ENCODE measurements at places on chromosomes 6 and 20.
A peak's percentile ranks its signal among the peaks of the same experiment; 100 is the strongest.

- DNase-seq, result peak; percentile 4
Measured at GRCh38 chr20:34190679-34191090, 50.5 kb upstream of the ASIP start.

DNA sequence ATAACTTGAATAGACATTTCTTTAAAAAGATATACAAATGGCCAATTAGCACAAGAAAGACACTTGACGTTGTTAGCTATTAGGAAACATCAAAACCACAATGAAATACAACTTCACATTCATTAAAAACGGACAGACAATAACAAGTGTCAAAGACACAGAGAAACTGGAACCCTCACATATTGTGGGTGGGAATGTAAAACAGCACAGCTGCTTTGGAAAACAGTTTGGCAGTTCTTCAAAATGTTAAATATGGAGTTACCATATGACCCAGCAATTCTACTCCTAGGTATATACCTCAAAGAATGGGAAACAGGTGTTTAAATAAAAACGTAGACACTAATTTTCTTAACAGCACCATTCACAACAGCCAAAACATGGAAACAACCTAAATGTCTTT lies 100.5 kb upstream of the SLC22A23 start:
- no peak for DNase-seq

DNA sequence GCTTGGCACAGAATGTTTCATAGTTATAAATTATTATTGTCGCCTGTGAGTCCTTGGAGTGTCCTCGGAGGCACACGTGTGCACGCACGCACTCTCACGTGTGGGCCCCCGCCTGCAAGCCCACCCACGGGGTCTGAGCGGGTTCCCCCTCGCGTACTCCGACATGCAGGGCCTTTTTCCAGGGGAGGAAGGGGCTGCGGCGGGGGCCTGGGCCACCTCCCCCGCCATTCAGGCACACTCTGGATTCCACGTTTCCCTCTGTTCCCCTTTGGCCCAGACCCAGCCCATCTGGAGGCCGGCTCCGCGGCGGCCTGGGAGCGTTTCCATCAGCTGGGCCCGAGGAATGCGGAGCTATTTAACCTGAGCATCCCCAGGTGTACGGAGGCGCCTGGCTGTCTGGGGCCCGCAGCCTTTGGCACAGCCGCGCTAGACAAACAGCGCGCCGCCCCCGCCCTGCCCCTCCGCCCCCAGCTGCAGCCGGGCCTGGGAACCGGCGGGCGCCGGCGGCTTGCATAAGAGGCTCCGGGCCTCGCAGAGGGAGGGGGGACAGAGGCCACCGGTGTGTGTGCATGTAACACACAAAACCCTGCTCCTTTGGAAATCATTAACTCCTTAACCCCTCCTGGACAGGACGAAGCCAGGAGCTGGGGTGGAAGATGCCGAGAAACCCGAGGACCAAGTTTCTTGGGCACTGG lies 3.3 kb downstream of the ID1 start:
- DNase-seq, result no peak

GRCh38 chr6:14977747-14978382 lies 268.0 kb upstream of the JARID2 start:
- DNase-seq, result no peak

- DNase-seq, result no peak
Measured at GRCh38 chr20:31476643-31477215, 1.6 kb downstream of the REM1 start.

- DNase-seq, result no peak
Measured at GRCh38 chr20:32319100-32319499, 39.0 kb upstream of the ASXL1 start.

DNA sequence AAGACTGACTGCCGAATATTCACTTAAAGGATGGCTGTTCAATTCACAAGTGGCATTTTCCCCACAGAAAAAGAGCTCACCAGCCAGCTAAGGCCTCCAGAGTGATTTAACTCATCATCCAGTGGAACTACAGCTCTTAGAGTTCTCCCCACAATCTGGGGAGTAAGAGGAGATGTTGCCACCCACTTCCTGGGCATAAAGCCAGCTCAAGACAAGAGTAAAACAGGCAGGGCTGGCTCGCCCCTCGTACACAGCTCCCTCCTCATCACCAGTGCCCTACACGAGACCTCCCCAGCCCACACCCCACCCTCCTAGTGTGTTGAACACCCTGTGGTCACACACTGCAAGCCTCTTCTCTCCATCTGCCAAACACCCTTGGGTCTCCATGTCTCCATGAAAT lies 47.2 kb upstream of the IPCEF1 start:
- DNase-seq, result no peak

DNA sequence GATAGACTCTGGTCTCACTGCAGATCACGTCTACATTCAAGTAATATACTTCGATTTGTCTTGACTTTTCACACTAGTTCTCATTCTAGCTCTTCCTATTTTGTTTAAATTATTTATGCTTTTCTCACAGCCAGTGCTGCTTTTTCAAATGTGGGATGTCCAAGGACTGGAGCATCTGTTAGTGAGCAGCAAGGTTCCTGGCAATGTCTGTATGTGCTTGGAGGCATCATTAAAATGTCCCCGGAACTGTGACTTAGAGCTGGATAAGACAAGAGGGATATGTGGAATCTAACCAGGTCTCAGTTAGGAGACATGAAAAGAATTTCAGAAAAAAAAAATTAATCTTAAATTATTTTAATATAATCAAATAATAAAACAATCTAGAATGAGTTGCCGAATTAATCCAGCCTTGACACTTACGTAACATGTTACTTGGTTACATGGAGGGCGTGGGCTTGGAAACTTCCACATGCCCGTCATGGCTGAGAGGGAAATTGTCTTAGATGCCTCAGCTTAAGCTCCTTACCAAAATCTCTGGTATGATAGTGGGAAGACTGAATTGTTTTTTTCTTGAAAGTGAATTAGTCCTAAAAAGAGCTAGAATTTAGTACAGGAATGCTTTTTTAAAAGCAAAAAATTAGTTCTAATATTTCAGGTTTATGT lies 21.4 kb upstream of the CARMIL1 start:
- no peak for DNase-seq

GRCh38 chr20:36854348-36855240 lies 21.3 kb upstream of the TLDC2 start:
- DNase-seq, result no peak

- DNase-seq, result no peak
Measured at GRCh38 chr6:30888816-30889495, 4.6 kb downstream of the DDR1 start.

GRCh38 chr6:101146389-101146788 lies 247.1 kb upstream of the GRIK2 start:
- no peak for DNase-seq

DNA sequence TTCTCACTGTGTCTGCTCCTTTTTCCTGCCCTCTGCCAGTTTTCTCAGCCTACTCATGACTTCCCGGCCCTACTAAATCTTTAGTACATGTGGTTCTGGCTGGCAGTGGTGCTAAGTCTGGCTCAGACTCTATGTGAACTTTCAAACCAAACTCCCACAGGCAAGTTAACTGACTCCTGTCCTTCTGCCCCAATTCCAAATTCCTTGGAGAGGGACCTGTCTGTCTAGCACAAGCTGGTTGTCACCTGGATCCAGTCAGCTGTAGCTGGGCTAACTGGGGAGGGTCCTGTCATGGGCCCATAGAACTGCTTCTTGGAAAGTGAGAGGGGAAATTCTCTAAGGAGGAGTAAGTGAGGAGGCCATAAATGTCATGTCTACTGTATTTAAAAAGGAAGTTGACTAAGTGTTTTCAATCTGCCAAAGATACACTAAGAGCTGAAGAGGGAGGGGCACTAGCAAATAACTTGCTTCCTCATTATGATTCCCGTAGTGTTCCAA lies 240.1 kb downstream of the KCNQ5 start:
- DNase-seq, result no peak

DNA sequence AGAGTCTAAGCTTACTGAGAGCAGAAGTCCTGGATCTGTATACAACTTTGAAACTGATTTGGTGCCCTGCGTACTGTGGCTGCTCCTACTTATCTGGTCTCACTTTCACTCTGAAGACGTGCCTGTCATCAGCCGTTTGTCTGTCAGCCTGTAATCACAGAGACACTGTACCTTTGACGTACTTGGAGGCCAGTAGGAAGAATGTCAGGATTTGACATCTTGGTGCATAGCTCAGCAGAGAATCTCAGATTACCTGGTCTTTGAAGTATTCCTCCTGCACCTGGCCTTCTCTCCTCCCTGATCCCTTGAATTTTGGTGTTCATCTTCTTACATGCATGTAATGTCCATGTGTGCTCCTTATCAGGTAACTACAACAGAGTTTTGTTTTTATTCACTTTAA lies 37.7 kb downstream of the DSE start:
- DNase-seq, result no peak

DNA sequence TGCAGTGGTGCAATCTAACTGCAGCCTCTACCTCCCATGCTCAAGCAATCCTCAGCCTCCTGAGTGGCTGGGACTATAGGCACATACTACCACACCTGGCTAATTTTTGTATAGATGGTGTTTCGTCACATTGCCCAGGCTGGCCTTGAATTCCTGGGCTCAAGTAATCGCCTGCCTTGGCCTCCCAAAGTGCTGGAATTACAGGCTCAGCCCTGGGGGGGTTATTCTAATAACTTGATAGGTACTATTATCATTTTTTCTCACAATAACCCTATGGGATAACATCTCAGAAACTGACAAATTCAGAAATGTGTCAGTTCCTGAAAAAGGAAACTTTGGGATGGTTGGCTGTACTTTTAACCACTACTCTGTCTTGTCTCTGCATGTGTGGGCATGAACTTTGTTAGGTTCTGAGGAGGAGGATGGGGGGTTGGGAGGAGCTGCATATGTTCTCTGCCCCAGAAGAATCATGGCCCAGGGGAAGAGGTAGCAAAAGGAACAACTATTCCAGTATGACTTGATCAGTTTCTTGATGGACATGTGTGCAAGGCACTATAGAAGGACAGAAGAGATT lies 169.9 kb downstream of the CARMIL1 start:
- no peak for DNase-seq

GRCh38 chr6:129317931-129318820 lies 391.8 kb downstream of the ARHGAP18 start:
- DNase-seq, result no peak

DNA sequence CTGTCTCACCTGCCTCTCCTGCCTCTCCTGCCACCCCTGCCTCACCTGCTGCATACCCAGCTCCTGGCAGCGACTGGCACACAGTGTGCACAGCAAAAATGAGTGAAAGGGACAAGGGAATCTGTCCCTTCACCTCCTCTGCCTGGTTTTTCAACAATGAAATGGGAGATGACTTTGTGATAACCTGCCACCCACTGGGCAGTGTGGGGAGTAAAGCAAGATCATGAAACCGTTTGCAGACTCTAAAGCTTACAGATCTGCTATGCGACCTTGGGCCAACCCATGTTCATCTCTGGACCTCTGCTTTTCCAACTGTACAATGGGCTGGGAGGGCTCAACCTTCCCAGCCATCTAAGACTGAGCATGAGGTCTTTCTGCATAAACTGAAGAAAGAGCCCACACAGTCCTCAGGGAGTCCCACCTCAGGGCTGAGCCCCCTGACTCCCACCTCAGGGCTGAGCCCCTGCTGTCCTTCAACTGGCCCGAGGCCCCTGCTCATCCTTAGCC lies 81.1 kb downstream of the RIPOR3 start:
- no peak for DNase-seq

DNA sequence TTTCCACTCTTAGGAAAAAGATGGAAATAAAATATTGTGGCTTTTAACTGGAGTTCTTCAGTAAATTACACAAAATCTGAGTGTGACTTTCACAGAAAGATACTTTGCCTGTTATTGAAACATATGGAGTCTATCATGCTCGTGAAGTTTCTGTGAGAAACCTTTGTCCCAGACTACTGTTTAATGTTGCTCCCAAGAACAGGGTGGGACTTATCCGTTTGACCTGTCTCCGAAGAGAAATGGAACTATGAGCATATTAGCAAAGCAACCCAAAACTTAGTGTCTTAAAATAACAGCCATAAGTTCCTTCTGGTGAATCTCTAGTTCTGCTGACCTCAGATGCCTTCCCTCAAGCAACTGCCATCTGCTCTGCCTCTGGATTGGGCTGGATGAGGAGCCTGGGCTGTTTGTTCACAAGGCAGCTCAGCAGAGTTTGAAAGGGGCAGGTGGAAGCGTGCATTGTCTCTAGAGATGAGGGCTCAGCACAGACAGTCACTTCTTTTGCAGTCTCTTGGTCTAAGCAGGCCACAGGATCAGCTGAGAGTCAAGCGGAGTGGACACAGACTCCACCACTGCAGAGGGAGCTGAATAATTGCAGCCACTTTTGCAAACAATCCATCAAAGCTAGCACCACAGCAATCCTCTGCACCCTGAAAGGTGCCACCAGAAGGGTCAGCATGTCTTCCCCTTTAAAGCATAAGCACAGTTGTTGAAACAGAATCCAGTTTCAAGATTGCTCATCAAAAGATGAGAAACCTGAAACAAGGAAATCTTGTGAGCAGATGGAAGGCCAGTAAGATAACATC lies 52.8 kb downstream of the MYB start:
- DNase-seq, result no peak

- DNase-seq, result no peak
Measured at GRCh38 chr6:167306401-167306998, 15.4 kb downstream of the UNC93A start.

- no peak for DNase-seq
Measured at GRCh38 chr6:110547266-110547964, 71.0 kb upstream of the SLC22A16 start.

DNA sequence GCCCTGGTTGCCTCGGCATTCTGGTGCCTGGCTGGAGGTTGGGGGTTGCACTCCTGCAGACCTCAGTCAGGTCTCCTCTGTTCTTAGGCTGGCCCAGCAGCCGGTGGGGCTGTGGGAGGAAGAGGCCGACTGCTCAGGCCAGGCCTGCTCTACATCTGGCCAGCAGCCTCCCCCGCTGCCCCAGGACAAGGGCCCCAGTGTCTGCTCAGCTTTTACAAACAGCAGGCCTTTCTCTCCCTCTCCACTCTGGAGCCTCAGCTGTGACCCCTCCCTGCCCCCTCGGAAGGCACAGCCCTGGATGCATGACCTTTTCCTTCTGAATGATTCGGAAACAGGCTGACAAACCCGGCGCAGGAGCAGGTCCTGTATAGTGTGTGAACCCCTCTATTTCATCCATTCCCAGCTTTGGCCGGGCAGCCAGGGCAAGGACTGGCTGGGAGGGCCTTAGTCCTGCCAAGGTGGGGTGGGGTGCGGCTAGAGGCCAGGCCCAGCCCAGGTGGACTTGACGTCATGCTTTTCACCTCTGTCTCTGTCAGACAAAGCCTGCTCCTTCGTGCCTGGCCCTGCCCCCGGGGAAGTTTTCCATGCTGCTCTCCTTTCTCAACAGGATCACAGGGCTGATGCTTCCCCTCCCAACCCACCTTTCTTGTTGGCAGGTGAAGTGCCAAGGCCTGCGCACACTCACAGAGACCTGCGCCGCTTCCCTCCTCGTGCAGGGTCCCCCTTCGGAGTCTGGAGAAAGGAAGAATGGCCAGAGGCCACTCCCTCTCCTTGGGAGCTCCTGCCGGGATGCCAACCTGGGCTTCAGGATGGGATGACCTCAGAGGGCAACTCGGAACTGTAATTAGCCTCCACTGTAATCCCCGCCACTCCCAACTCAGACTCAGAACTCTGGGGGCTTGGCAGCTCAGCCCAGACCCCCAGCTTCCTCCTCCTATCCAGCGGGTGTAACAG lies 10.1 kb upstream of the ITPR3 start:
- no peak for DNase-seq

GRCh38 chr20:21303872-21304586 lies 898 bp downstream of the XRN2 start:
- no peak for DNase-seq

All from stimulated activated CD8-positive, alpha-beta memory T cell treated with anti-CD3 and anti-CD28 coated beads, Interleukin-15, amount 100 ng/mL, for 48 hours (primary cell).